ENCODE measurements at places on chromosomes 16 and 17. TPM values are rescaled to one million over a fixed set of nuclear protein-coding genes. Genes with fewer than 3 reads are reported as not detected.

The CLEC10A gene
- 0.98 TPM for total RNA-seq

The CD300C gene
- total RNA-seq: 1.6 TPM

The ZCCHC14 gene
- total RNA-seq: 18.0 TPM

The HCRT gene
- not detected for total RNA-seq

The BANP gene
- 35.3 TPM for total RNA-seq

GRCh38 chr16:88013091-88013609 lies 61.9 kb downstream of the BANP start:
- no peak for DNase-seq

- DNase-seq: peak; percentile 84
Measured at GRCh38 chr17:80029258-80029974, 6.3 kb downstream of the TBC1D16 start.

DNA sequence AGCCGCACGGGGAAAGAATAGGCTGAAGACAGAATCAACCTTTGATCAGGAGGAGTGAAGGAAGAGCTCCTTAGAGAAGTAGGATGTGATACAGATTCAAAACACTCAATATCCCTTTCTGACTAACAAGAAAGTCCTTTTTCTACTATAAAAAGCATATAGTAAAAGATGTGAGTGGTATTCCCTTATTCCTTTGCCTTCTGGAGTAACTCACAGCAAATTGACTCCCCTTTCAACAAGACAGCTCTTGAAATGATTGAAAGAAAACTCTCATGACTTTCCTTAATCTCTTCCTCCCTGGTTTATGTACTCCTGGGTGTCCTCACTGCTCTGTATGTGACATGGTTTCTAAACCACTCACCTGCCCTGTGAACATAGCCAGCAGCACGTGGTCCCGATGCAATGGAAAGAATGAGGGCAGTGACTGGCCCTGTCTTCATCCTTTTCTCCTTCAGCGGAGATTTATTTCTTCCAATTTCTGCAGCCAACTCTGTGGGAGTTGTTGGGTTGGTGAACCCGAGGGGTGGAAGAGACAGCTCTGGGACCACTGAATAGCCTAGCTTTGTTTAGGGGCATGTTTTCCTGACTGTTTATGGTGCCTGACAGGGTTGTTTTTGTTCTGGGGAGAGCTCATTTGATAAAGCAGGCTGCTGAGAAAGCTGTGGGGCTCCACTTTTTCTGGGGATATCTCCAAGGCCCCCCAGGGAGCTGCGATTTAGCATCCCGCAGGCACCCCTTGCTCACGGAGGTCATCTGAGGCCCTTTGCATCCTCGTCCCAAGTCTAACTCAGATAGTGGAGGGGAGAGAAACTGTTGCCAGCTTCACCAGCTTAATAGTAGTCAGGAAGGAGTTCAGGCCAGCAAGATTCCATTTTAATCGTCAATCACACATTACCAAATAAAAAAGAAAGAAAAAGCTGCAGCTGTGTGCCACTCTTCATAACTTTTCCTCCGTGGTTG lies 46.7 kb downstream of the MAP2K6 start:
- DNase-seq: no peak

DNA sequence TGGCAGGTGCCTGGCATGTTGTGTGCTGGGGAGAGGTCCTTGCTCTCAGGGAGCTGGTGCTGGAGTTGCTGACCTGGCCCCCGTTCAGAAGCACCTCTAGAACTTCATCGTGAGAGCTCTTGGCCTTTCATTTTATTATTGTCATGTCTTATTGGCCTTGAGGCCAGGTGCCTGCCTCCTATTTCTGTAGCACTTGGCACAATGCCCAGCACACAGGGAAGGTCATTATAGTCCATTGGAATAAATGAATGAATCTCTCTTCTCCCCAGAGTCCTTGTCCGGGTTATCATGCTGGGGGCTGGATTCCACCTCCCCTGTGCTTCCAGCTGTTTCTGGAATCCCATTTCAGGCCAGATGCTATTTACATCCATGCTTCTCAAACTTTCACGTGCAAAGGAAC lies 169.2 kb downstream of the HAPSTR1 start:
- DNase-seq: no peak

GRCh38 chr16:87570572-87570937 lies 31.8 kb upstream of the JPH3 start:
- DNase-seq: no peak

- no peak for DNase-seq
Measured at GRCh38 chr17:55330344-55330933, 65.7 kb downstream of the HLF start.

DNA sequence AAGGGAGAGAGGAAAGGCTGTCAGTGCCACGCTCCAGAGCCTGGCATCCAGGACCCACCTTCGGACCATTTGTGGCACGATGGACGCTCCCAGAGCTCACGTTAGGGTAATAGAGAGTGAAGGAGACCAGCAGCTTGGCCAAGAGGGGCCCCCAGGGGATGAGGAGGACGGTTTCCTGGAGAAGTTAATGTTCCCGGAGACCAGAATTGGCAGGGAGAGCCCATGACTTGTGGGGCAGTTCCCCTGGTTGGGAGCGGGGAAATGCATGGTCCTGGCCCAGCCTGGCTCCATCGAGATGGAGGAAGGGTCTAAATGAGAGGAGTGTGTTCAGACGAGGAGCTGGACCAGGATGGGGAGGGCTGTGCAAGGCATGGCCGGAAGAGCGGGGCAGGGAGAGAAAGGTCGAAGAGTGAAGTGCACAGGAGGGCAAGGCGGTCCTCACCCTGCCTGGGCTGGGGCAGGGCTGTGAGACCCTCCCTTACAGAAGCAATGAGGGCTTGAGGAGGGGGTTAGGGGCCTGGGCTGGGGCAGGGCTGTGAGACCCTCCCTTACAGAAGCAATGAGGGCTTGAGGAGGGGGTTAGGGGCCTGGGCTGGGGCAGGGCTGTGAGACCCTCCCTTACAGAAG lies 2.9 kb upstream of the HIC1 start:
- DNase-seq: peak; percentile 70

- DNase-seq: no peak
Measured at GRCh38 chr17:75371981-75372380, 33.5 kb downstream of the GRB2 start.

- DNase-seq: no peak
Measured at GRCh38 chr16:750485-750884, 9.7 kb upstream of the CIAO3 start.

Data from ovary (tissue), 10 donors.